ENCODE measurements at places on chromosomes 3 and 15.

DNA sequence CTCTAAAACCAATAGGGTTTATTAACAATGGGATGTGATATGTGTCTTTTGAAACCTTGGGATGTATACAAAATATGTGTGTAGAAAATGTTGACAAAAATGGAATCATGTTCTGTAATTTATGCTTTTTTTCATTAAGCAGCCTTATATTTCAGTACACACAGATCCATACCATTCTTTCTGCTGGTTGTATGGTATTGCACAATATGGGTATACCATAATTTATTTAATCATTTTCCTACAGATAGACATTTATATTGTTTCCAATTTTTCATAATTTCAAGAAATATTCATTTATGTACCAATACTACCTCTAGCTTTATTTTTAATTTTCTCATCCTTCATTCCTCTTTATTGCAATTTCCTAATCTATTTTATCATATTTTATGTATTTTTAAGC, 83.5 kb downstream of the NEK10 start:
- DNase-seq, result no peak

DNA sequence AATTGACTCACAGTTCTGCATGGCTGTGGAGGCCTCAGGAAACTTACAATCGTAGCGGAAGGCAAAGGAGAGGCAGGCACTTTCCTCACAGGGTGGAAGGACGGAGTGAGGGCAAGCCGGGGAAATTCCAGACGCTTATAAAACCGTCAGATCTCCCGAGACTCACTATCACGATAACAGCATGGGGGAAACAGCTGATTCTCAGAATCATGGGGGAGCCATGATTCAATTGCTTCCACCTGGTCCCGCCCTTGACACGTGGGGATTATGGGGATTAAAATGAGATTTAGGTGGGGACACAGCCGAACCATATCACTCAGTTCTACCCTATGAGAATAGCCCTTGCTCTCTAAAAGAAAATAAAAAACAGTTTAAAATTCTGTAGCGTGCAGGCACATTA, 13.4 kb upstream of the SYNPR start:
- no peak for DNase-seq

GRCh38 chr3:194905696-194906095, 220.0 kb downstream of the FAM43A start:
- DNase-seq, result no peak

GRCh38 chr15:86115145-86115801, 35.6 kb downstream of the AGBL1 start:
- DNase-seq, result no peak

- DNase-seq, result no peak
These were observed 786.0 kb downstream of the TUSC7 start for GRCh38 chr3:117495620-117496019.

GRCh38 chr15:77591968-77592613, 40.6 kb downstream of the LINGO1 start:
- no peak for DNase-seq

GRCh38 chr3:175308097-175308496, 449.0 kb downstream of the NAALADL2 start:
- DNase-seq, result no peak

DNA sequence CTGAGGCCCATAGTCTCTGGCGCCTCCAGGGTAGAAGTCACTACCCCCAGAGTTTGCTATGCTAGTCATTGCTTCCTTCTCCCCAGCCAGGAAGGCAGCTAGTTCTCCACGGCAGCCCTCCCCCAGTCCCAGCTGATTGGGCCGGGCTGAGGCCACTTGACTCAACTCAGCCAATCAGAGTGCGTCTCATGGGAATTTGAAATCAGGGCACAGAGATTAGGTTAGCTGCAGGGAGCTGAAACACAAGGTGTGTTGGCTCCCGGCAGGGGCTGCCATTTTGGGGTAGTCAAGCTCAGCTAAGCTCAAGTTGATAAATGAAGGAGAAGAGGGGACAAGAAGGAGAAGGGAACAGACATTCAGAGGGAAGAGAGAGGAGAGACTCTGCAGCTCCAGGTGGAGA, 32.8 kb downstream of the LINGO1 start:
- no peak for DNase-seq

GRCh38 chr15:70463453-70463834, 299.9 kb downstream of the UACA start:
- DNase-seq, result no peak

- DNase-seq, result no peak
These were observed 8.9 kb downstream of the OR5AC2 start for GRCh38 chr3:98095882-98096281.

DNA sequence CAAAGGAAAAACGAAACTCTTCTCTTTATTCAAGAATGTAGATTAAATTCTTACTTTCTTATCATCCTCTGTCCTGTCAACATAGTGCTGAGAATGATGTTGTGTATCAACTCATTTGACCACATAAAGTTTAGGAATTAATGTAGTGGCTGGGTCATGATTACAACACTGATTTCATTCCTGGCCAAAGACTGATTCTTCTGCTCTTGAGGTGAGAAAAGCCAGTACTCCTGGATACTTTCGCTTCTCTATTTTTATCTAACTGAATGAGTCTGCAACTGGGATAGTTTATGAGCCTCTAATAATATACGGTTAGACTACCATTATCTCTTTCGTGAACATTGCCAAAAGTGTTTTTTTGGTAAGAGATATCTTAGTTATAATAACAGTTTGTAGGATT, 173.0 kb downstream of the LPP start:
- no peak for DNase-seq

- DNase-seq, result peak; percentile 40
These were observed 27.2 kb upstream of the PHLDB2 start for GRCh38 chr3:111831840-111832239.

GRCh38 chr15:66326051-66326450, 30.4 kb downstream of the TIPIN start:
- no peak for DNase-seq

DNA sequence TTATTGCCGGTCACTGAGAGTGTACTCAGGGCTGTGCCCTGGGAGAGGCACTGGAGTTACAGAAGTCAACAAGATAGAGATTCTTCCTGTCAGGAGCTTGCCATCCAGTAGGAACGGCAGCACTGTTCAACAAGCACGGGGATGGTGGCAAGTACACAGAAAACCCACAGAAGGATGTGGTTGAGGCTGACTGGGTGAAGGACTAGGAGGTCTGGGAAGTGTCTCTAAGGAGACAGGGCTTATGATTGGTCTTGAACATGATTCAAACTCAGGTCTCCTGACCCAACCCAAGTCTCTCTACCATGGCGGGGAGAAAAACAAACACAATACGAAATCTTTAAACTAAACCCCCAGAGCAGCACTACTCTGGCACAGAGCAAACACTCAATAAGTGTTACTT, 37.6 kb downstream of the ERICH6 start:
- peak; percentile 9 for DNase-seq

DNA sequence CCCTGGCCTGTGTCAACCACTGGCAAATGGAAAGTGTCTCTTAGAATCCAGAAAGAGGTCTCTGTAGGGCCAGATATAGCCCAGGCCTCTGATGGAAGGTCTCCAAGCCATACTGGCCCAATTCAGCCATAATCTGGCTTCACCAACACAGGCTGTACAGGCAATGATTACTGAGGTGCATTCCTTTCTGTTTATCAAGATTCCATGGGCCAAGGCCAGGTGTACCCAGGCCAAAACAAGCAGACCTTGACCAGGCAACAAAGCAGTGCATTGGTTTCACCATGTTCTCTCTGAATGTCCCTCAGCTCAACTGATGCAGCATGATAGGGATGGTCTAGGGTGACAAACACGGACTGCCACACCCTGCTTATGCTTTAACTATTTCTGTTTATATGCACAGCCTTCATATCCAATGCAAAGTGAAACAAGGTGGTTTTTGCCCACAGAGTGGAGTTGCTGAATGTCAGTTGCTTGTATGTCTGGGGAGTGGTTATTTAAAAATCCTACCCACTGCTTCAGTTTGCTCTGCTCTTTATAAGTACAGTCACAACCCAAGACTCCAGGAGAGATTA, 25.2 kb downstream of the CCNL1 start:
- no peak for DNase-seq

DNA sequence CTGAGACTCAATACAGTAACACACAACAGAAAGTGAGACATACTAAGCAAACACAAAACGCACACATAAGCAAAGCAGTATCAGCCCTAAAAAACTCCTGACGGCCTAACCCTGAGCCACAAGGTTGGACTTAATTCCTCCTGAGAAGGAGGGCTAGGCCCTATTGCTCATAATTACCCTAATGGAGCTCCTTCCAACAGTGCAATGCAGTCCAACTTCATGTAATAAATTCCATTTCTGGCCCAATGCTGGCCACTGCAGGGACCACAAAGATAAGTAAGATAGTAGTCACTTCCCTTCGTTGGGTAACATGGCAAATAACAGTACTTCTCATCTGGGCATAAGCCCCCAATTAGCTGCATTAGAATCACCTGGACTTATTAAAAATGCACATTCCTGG, 4.2 kb downstream of the VPS39 start:
- DNase-seq, result no peak

- no peak for DNase-seq
These were observed 25.0 kb downstream of the GPR160 start for GRCh38 chr3:170062769-170063168.

- no peak for DNase-seq
These were observed 5.1 kb downstream of the NECTIN3 start for GRCh38 chr3:111076732-111077131.

- DNase-seq, result no peak
These were observed 52.5 kb upstream of the KCNMB2 start for GRCh38 chr3:178483704-178484103.

GRCh38 chr15:52255008-52255407, 40.6 kb downstream of the MYO5C start:
- no peak for DNase-seq

- DNase-seq, result peak; percentile 32
These were observed 45.6 kb upstream of the SYNM start for GRCh38 chr15:99059010-99059981.

Data from CD4-positive, alpha-beta T cell treated with Interleukin-17A for 1 hour (primary cell).